ENCODE measurements at places on chromosomes 5 and 9.

GRCh38 chr5:68273717-68274409 lies 58.3 kb downstream of the PIK3R1 start:
- no peak for DNase-seq

- DNase-seq = no peak
Measured at GRCh38 chr9:121185774-121186403, 15.8 kb downstream of the RAB14 start.

- no peak for DNase-seq
Measured at GRCh38 chr9:31445960-31446359, 938.5 kb upstream of the ACO1 start.

DNA sequence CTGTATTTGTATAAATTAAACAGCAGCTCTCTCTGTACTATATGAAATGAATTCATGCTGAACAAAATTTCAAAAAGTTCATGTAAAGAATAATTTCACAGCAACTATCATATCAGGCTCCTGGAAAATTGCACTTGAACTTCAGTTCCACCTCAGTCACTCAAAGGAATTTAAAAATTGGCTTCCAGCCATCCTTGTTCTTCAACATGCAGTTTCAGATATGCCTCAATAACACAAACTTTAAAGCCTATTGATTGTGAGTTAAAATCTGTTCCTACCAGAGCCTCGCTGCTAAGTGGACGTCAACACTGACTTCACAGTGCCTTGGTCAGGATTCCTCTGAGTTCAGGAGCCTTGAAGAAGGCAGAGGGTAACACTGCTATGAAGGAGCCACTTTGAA lies 418.7 kb upstream of the WWC1 start:
- no peak for DNase-seq

DNA sequence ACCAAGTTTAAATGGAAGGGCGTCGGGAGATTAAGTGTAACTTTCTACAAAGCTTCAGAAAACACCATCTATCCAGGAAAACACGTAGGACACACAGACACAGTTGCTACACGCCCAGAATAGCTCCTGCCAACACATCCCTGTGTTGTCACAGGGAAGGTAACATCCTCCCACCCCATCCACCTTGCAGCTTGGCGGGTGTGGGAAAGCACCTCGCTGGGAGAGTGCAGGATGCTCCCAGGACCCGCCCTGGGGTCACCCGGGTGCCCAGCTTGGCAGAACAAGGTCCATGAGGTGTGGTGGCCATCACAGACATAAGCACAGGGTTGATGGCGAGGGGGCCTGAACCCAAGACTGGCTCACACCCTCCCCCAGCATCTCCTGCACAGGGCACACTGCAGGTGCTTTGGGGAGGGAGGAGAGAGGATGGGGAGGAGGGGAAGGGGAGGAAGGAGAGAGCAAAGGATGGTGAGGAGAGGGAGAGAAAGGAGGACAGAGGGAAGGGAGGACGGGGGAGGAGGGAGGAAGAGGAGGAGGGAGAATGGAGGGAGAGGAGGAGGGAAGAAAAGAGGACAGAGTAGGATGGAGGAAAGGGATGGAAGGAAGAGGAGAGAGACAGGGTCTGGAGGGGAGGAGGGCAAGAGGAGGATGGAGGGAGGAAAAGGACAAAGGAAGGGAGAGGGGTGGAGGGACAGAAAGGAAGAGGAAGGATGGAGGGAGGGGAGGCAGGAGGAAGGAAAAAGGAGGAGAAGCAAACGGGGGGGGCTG lies 37.2 kb downstream of the GOLM1 start:
- no peak for DNase-seq

GRCh38 chr5:174097486-174098185 lies 52.1 kb downstream of the NSG2 start:
- no peak for DNase-seq

DNA sequence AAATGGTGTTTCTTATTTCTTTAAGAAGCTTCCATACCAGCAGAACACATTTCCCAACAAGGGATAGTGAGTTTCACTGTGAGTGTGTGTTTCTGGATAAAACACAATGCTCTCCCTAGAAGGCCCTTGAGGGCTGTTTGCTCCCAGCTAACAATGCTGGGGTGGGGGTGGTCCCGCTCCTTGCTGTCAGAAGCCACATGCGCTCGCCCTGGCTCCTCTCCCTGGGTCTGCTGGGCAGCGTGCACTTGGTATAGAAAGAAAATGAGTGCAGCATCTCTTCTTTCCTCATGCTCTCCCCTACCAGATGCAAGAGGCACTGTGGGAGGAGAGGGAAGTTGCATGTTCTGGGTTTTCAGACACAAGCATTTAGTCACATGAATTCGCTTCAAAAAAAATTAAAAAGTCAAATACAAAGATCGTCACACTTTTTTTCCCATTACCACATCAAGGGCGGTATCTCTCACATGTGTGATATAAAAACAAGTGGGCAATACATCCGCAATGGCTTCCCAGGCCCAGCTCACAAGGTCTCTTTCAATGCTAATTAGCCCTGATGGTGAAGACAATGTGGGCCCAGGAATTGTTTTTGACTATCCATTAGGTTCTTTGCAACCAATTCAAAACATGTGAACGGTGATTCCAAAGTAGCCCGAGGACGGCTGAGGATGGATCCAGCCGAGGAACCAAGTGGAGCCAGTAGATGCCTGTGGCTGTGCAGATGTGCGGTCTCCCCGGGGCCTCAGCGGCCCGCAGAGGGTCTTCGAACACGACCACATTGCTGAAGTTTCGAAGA lies 603.6 kb downstream of the IRX1 start:
- no peak for DNase-seq

DNA sequence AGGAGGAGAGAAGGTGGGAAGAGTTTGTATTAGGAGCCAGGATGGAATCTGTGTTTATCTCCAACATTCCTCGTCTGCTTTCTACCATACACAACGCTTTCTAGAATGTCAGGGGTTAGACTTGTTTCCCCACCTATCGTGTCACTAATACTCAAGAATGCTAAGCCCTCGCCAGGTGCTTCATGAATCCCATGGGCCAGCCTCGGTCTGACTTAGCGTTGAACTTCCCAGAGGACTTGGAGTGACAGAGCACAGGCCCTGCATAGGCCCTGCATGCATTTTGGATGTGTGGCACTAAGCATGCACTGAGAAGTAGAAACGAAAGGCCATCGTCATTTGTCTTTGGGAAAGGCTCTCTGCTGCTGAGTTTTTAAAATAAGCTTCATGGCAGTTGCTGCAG lies 328.7 kb downstream of the NSG2 start:
- DNase-seq = no peak
